ENCODE measurements at places on chromosomes 4 and X.

DNA sequence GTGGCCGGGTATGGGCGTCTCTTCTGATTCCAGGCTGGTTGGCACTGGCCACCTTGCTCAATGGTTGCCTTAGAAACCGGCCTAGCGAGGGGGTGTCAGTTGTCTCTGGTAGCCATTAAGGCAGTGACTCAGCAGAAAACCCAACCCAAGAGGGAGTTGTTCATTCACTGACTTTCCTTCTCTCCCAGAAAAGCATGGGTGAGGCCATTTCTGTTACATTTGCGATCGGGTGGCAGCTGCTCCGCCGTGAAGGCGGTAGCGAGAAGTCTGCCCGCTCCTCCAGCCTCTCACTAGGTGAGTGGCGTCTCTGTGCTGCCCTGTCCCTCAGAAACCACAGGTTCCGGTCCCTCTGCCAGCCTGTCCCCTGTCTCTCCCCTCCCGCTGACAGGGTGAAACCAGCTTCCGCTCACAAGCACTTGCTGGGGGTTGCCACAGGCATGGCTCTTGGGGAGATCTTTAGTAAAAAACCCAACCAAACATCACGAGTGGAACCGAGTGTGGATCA is 17.4 kb downstream of the IRAK1 start:
- no peaks in the 10 kb centered on the region for H3K4me1 ChIP-seq
- H3K27me3 ChIP-seq, result no peaks in the 10 kb centered on the region
- H3K36me3 ChIP-seq, result no peaks in the 10 kb centered on the region
- no peak for DNase-seq
- no peak overlapping the region for H3K4me3 ChIP-seq
- no peak overlapping the region for H3K27ac ChIP-seq

GRCh38 chr4:41957634-41958033 is 22.4 kb downstream of the TMEM33 start:
- H3K4me3 ChIP-seq, result no peak overlapping the region
- H3K27ac ChIP-seq, result no peak overlapping the region
- no peaks in the 10 kb centered on the region for H3K4me1 ChIP-seq

DNA sequence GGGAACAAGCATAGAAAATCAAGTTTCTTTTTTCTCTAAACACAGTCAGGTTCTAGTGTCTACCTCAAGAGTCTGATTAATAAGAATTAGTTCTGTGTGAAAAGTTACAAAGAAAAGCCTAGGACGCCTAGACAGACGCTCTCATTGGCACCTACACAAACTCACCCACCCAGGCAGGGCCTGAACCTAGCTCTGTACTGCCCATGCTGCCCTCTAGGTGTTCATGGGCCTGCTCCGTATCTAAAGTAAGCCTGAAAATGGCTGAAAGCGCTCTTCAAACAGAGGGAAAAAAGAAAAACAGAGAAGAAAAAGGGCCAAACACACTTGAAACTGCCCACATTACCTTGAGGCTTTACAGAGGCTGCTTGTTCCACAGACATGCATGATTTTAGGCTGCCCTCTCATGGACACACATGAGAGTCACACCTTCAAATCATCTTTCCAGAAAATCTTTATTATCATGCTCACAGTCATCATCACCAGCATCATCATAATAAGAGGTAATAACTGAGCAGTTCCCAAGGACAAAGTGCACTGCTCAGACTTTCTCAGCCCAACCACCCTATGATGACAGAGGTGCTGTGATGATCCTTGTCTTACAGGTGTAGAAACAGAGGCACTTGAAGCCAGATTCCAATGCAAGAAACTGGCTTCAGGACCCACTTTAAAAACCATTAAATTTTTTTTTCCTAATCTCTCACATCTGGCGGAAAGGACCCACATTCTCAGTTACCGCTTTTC is 49.6 kb downstream of the MAP7D2 start:
- no peaks in the 10 kb centered on the region for H3K4me1 ChIP-seq
- DNase-seq, result no peak
- no peak overlapping the region for H3K4me3 ChIP-seq
- H3K27me3 ChIP-seq, result no peaks in the 10 kb centered on the region

GRCh38 chr4:113750296-113750695 is 11.2 kb downstream of the CAMK2D start:
- no peak overlapping the region for H3K4me3 ChIP-seq
- H3K4me1 ChIP-seq, result peaks cover 3% of the 10 kb centered on the region
- H3K27me3 ChIP-seq, result no peaks in the 10 kb centered on the region
- H3K36me3 ChIP-seq, result no peaks in the 10 kb centered on the region
- no peak overlapping the region for H3K27ac ChIP-seq

DNA sequence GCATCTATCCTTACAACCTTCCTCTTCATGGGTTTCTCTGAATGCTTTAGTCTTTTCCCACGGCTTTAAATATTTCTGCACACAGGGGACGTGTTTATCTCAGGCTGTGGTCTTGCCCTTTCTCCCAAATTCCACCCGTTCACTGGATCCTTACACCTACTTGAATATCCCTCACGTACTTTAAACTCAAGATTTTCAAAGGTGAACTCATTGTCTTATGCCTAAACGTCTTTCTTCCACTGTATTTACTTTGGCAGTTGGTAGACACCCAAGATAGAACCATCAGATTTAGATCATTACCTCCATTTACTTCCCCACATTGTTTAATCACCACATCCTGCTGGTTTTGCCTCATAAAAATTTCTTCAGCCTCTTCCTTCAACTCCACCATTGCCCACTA is 269.2 kb downstream of the CBLL2 start:
- H3K27me3 ChIP-seq, result no peaks in the 10 kb centered on the region
- H3K4me3 ChIP-seq, result no peak overlapping the region
- H3K27ac ChIP-seq, result no peak overlapping the region
- DNase-seq, result no peak
- no peaks in the 10 kb centered on the region for H3K4me1 ChIP-seq

DNA sequence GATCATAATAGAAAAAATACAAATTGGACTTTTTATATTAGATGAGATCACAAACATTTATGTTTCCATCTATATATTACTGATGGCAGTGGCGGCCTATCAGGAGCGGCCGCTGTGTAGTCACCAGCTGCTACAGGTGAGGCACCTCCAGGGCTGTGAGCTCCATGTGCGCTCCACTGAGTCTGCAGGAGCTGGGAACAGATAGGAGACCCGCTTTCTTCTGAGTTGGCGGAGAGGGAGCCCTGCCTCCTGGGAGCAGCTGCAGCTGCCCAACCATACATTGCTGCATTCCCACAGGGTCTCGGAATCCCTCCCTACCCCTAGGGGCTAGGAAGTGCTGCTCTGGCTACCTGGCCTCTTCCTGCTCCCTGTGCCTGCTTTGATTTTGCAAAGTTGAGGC is 812.9 kb downstream of the PDHA2 start:
- H3K36me3 ChIP-seq, result no peaks in the 10 kb centered on the region
- H3K27me3 ChIP-seq, result no peaks in the 10 kb centered on the region
- H3K27ac ChIP-seq, result no peak overlapping the region
- H3K4me3 ChIP-seq, result no peak overlapping the region
- no peak for DNase-seq

GRCh38 chr4:145554691-145555090 is 64.5 kb upstream of the MMAA start:
- no peaks in the 10 kb centered on the region for H3K4me1 ChIP-seq
- H3K36me3 ChIP-seq, result no peaks in the 10 kb centered on the region
- no peak for DNase-seq
- no peak overlapping the region for H3K27ac ChIP-seq
- no peaks in the 10 kb centered on the region for H3K27me3 ChIP-seq
- H3K4me3 ChIP-seq, result no peak overlapping the region

- H3K27me3 ChIP-seq, result no peaks in the 10 kb centered on the region
- DNase-seq, result peak; percentile 26
- no peaks in the 10 kb centered on the region for H3K36me3 ChIP-seq
Measured at GRCh38 chr4:153497988-153498967, 32.1 kb downstream of the TMEM131L start.

- H3K27me3 ChIP-seq, result no peaks in the 10 kb centered on the region
- DNase-seq, result no peak
- no peak overlapping the region for H3K4me3 ChIP-seq
- H3K27ac ChIP-seq, result no peak overlapping the region
Measured at GRCh38 chr4:165877286-165877685, 4.2 kb downstream of the TLL1 start.

- no peak overlapping the region for H3K27ac ChIP-seq
- peaks cover 2% of the 10 kb centered on the region for H3K4me1 ChIP-seq
- no peak overlapping the region for H3K4me3 ChIP-seq
- H3K36me3 ChIP-seq, result no peaks in the 10 kb centered on the region
Measured at GRCh38 chrX:30489323-30489722, 88.2 kb downstream of the TASL start.

DNA sequence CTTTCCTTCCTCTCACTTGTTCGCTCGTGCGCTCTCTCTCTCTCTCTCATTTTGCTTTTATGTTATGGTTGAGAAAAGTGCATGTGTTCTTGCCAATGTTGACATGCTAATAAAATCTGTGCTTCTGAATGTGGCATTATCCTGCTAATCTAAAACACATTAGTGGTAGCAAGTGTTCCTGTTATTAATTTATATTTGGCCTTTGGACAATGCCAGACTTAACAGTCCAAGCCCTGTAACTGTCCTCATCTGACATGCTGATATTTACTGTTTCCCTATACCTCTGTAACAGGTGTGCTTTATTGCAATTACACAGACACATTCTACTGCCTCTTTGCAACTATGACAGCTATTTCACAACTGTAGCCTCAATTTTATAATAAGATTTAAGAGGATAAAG is 2.7 kb downstream of the PPARGC1A start:
- H3K4me1 ChIP-seq, result peaks cover 4% of the 10 kb centered on the region
- no peak overlapping the region for H3K4me3 ChIP-seq
- DNase-seq, result no peak
- no peak overlapping the region for H3K27ac ChIP-seq
- H3K36me3 ChIP-seq, result no peaks in the 10 kb centered on the region

GRCh38 chrX:137792214-137792613 is 226.3 kb downstream of the ZIC3 start:
- no peak for DNase-seq
- H3K36me3 ChIP-seq, result no peaks in the 10 kb centered on the region
- no peaks in the 10 kb centered on the region for H3K27me3 ChIP-seq

GRCh38 chr4:185682236-185682635 is 129.8 kb downstream of the SORBS2 start:
- H3K4me1 ChIP-seq, result no peaks in the 10 kb centered on the region
- H3K27me3 ChIP-seq, result no peaks in the 10 kb centered on the region
- H3K36me3 ChIP-seq, result no peaks in the 10 kb centered on the region

- peak overlapping the region; percentile 70 for H3K27ac ChIP-seq
- no peaks in the 10 kb centered on the region for H3K27me3 ChIP-seq
- no peaks in the 10 kb centered on the region for H3K36me3 ChIP-seq
- DNase-seq, result no peak
- no peaks in the 10 kb centered on the region for H3K4me1 ChIP-seq
Measured at GRCh38 chrX:80807606-80807991, 2.1 kb downstream of the BRWD3 start.

- H3K4me3 ChIP-seq, result no peak overlapping the region
- DNase-seq, result no peak
- no peak overlapping the region for H3K27ac ChIP-seq
- H3K27me3 ChIP-seq, result no peaks in the 10 kb centered on the region
- H3K36me3 ChIP-seq, result no peaks in the 10 kb centered on the region
Measured at GRCh38 chr4:177482367-177482766, 40.1 kb upstream of the AGA start.

GRCh38 chrX:17814557-17814956 is 46.5 kb downstream of the RAI2 start:
- no peak overlapping the region for H3K27ac ChIP-seq
- peaks cover 5% of the 10 kb centered on the region for H3K4me1 ChIP-seq
- no peak overlapping the region for H3K4me3 ChIP-seq
- H3K27me3 ChIP-seq, result no peaks in the 10 kb centered on the region
- DNase-seq, result no peak
- H3K36me3 ChIP-seq, result no peaks in the 10 kb centered on the region

DNA sequence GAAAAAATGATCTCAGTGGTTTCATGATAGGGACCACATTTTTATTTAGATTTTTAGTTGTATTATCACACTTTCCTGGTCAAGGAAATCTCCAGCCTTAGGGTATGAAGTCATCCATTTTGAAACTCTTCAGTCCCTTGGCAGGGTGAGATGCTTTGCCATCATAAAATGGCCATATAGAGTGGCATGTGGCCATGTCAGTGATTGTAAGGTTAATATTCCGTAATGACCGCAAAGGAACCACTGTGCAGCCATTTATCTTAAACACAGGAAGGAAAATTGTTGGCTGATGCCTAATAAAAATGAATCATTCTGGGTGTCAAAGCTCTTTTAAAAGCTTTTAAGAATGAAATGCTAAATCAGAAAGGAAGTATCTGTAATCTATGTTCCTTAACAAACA is 35.6 kb downstream of the COMMD8 start:
- DNase-seq, result no peak
- no peaks in the 10 kb centered on the region for H3K27me3 ChIP-seq
- no peak overlapping the region for H3K4me3 ChIP-seq
- H3K36me3 ChIP-seq, result no peaks in the 10 kb centered on the region
- H3K4me1 ChIP-seq, result no peaks in the 10 kb centered on the region
- H3K27ac ChIP-seq, result no peak overlapping the region

GRCh38 chrX:123476611-123477219 is 256.1 kb downstream of the THOC2 start:
- no peak overlapping the region for H3K27ac ChIP-seq
- H3K36me3 ChIP-seq, result no peaks in the 10 kb centered on the region
- no peak overlapping the region for H3K4me3 ChIP-seq
- H3K4me1 ChIP-seq, result no peaks in the 10 kb centered on the region

DNA sequence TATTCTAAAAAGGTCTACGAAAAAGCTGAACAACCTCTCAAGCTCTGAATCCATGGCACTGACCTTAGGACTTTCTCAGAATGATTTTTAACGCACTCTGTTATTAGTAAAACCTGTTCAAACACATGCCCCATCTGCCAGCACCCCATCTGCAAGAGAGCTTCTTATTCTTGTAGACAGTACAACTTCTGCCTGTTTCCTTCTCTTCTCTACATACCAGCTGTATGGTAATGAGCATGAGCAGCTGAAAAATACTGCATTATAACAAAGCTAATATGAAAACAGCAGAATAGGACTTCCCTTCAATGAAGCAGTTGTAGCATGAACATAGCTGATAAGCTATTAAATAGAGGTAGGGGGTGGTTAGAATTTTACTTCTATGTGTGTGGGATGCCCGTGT is 167.9 kb downstream of the FBXW7 start:
- DNase-seq, result no peak
- H3K4me3 ChIP-seq, result no peak overlapping the region
- H3K36me3 ChIP-seq, result no peaks in the 10 kb centered on the region

DNA sequence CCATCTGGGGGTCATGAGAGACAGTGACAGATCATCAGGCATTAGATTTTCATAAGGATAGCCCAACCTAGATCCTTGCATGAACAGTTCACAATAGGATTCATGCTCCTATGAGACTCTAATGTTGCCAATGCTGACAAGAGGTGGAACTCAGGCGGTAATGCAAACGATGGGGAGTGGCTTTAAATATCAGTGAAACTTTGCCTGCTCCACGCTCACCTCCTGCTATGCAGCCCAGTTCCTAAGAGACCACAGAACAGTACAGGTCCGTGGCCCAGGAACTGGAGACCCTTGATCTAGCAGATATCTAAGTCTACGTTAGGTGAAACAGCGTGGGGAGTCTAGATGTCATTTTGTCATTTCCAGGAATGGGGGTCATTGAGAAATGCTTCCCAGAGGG is 165.7 kb downstream of the OR13H1 start:
- no peak overlapping the region for H3K27ac ChIP-seq
- no peaks in the 10 kb centered on the region for H3K36me3 ChIP-seq
- H3K27me3 ChIP-seq, result no peaks in the 10 kb centered on the region
- DNase-seq, result no peak

All from ovary (tissue), 10 donors.